Activated CD8-positive, alpha-beta memory T cell treated with anti-CD3 and anti-CD28 coated beads, Interleukin-2, amount 50 U/mL, for 48 hours (primary cell): ENCODE measurements at places on chromosomes 4 and X.

GRCh38 chrX:17535229-17535628 lies 160.2 kb downstream of the NHS start:
- peak; percentile 55 for DNase-seq

GRCh38 chr4:3823496-3824341 lies 57.5 kb downstream of the ADRA2C start:
- no peak for DNase-seq

GRCh38 chrX:14010566-14010965 lies 19.1 kb downstream of the GEMIN8 start:
- no peak for DNase-seq

DNA sequence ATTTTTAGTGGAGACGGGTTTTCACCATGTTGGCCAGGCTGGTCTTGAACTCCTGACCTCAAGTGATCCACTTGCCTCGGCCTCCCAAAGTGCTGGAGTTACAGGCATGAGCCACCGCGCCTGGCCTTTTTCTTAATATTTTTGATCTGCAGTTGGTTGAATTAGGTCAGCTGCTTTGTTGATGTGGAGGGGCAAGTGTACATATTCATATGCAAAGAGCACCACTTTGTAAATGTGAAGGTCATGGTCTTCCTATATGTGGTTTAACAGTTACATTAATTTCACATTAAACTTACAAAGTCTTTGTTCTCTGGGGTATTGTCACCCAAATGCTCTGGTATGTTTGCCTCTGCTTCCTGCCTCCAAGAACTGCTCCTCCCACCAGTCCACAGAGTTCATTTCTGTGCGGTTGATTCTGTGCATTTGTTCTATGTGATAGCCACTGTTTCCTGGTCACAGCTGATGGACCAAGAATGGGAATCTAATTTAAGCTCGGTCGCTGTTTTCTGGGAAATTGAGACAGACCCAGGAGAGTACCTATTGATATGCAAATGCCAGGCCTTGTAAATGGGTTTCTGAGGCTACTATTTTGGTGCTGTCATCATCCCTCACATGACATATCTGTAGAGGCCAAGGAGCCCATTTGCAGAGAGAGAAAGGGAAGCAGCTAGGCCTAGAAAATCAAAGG lies 26.9 kb upstream of the HPSE start:
- no peak for DNase-seq

DNA sequence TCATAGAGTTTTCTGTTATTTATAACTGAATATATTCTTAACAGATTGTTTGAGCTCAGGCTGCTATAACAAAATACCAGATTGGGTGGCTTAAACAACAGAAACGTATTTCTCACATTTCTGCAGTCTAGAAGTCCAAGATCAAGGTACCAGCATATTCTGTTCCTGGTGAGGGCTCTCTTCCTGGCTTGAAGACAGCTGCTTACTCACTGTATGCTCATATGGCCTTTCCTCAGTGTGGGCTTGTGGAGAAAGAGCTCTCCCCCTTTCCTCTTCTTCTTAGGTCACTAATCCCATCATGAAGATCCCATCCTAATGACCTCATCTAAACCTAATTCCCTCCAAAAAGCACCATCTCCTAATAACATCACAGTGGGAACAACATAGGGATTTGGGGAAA lies 117.8 kb downstream of the RASGEF1B start:
- no peak for DNase-seq

- no peak for DNase-seq
Measured at GRCh38 chrX:107701493-107702121, 73.3 kb downstream of the PRPS1 start.

GRCh38 chr4:48565362-48566033 lies 75.4 kb downstream of the ZAR1 start:
- no peak for DNase-seq

DNA sequence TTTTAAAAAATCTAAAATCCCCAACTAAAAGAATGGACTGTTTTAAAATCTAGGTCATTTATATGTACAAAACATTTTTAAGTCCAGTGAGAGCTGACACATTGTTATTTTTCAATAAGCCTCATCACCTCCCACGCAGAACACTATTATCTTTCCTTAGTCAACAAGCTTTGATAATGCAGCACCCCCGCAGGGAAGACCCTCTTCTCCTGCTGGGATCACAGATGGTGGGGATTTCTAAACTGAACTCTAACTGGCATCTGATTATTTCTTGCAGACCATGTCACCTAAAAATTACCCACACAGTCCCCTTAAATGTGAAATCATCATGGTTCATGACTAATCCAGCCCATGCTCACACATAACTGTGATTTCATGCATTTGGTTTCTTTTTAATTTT lies 11.6 kb downstream of the SYTL4 start:
- DNase-seq = no peak

DNA sequence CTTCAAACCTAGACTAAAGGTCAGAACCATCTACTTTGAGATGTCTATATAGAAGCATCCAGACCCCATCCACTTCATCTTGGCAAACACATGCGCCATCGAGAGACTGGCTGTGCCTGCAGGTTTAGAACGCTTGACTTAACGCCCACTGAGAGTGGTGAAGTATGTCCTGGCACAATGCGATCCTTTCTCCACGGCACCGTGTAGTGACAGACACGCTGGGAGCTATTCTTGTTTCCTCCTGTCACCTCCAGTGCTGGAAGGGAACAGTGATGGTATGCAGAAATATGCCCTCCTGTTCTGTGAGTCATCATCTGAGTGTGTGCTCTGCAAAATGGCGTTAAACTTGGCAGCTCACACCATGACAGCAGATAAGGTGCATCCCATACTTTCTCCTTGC lies 330.2 kb downstream of the NLGN4X start:
- no peak for DNase-seq

DNA sequence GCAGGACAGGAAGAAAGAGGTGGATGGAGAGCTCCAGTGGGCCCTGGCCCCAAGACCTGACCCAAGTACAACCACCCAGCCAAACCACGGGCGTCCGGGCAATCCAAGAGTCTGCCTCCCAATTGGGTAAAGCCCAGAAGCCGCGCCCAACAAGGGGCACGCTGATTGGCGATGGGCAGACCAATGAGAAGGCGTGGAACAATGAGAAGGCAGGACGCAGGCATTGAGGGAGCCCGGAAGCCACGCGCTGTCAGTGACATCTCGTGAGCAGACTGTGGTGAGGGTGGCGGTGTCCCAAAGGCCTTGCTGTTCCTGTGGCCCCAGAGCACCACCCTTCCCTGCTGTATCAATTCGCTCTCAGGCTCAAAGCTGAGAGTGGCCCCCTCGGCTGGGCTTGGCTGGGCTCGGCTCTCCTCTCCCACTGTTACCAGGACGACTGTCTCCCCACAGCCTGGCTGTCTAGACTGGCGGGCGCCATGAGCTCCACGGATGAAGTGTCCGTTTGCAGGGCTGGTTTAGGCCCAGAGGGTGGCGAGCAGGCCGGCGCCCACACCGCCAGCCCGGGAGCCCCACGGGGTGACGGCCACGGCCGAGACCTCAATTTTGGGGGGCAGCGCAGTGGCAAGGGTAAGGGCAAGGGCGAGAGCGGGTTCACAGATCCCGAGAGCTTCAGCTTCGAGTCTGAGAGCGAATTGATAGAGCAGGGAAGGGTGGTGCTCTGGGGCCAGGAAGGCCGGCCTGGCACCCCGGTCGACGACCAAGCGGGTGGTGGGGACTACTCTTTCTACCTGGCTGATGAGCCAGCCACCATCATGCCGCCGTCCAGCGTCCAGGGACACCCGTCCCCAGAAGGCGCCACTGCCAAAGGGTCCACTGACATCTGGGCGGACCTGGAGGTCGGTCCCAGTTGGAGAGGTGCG lies at the start of gene LOC101059915:
TSS of gene LOC101059915 (plus strand) at position 219 of the 920 bp plus-strand sequence.
- no peak for DNase-seq

DNA sequence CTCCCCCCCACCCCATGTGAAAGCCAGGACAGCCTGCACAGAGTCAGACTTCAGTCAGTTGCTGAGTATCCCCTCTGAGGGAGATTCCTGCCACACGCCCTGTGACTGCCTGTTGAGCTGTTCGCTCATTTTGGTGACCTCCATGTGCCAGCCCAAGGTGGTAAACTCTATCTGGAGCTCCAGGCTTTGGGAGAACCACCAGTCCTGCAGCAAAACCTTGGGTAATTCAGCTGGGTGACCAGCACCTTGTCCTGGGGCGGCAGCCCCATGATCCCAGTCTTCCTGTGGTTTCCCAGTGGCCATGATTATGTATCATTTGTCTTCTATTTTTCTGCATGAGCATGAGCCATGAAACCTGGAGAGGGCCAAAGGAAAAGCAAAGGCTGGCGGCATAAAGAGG lies 73.4 kb downstream of the NBDY start:
- no peak for DNase-seq

- no peak for DNase-seq
Measured at GRCh38 chrX:149518236-149518635, 13.1 kb upstream of the IDS start.

GRCh38 chr4:155614111-155614762 lies 52.4 kb upstream of the GUCY1A1 start:
- no peak for DNase-seq

GRCh38 chr4:47382846-47383360 lies 80.6 kb downstream of the COMMD8 start:
- DNase-seq = no peak

DNA sequence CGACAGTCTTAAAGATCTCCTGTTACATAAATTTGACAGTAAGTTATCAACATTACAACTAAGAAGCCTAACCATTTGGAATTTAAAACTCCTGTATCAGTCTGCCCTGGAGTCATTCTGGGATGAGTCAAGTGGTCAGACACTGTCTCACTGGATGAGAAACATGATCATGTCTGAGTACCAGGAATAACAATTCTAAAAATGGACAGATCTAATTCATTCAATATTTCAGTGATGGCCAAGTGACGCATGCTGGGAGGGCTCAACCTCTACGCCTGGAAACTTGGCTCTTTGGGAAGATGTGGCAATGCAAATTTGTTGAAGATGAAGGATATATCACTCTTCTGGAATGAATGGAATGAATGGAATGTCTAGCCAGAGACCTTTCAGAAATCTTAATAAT lies 1427.2 kb downstream of the STIM2 start:
- no peak for DNase-seq

GRCh38 chr4:173446416-173446815 lies 47.5 kb upstream of the SCRG1 start:
- DNase-seq = no peak

GRCh38 chrX:74421036-74421739 lies at the start of gene SLC16A2:
TSS of gene SLC16A2 (plus strand) at chrX:74421493. CDS start at chrX:74421638, 145 bp downstream.
- DNase-seq = peak; percentile 59

GRCh38 chr4:59987289-59987688 lies 1212.8 kb upstream of the ADGRL3 start:
- no peak for DNase-seq

DNA sequence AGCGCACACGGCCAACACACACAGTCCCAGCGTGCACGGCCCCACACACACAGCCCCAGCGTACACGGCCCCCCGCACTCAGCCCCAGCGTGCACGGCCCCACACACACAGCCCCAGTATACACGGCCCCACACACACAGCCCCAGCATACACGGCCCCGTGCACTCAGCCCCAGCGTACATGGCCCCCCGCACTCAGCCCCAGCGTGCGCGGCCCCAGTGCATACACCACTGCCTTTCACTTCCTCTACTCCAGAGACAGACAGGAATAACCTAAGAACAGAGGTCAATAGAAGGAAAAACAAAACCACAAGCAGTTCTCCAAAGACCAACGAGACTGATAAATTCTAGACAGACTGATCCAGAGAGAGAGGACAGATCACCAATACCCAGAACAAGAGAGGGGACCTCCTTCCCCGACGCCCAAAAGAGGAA lies 17.1 kb downstream of the GAK start:
- no peak for DNase-seq
